ENCODE measurements at places on chromosomes 13 and 19.

GRCh38 chr19:52621376-52621775, 16.8 kb downstream of the ZNF83 start:
- DNase-seq = no peak

DNA sequence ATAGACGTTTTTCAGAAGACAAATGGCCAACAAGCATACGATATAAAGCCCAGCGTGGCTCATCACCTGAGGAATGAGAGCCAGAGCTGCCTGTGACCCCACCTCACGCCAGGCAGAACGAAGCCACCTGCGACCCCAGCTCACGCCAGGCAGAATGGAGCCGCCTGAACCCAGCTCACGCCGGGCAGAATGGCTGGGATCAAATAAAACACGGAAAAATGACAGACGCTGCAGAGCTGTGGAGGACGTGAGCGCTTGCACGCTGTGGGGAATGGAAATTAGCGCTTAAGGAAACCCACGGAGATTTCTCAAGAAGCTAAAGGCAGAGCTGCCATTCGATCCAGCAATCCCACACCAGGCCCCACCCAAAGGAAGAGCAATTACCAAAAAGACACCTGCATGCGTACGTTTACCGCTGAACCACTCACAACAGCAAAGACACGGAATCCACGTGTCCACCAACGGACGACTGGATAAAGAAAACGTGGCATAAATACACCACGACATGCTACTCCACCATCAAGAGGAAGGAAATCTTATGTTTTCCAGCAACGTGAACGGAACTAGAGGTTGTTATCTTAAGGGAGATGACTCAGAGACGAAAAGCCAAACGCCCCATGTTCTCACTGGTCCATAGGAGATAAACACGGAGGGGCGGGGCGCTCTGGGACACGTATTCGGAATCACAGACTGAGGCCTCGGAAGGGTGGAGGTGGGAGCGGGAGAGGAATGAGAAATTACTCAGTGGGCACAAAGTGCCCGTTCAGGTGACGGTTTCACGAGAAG, 30.7 kb upstream of the C13orf46 start:
- no peak for DNase-seq

GRCh38 chr19:15379999-15380647, 536 bp upstream of the AKAP8 start:
- DNase-seq = no peak

- DNase-seq = no peak
Observed at GRCh38 chr19:10374931-10375330, 5.4 kb downstream of the TYK2 start.

DNA sequence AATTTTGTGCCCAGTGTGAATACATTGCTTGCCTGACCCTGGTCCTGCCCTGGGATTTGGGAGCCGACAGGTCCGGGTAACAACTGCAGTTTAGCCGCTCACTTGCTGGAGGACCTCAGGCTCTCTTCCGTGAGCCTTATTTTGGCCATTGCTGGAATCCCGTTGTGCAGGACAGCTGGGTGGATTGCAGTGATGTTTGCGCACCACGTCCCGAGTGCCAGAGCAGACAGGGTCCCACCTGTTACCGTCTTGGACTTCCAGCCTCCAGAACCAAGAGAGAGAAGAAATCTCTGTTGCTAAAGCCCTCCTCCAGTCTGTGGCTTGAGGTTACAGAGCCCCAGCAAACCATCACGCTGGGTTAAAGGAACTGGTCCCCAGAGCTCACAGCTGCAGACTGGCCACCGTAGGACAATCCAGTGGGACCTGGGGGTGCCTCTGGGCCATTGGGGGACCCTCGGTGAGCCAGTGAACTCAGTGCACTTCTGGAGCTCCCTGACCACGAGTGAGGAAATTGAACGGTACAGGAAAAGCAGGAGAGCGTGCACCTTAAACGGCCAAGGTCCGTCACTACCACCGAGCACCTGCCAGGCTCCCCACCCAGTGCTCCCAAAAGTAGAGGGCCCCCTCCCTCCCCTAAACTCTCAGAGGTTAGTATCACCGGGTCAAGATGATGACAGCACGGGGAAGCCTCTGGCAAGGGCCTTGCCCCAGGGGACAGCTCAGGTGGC, 92.9 kb downstream of the GNG7 start:
- DNase-seq = no peak

GRCh38 chr13:108315273-108315672, 45.8 kb downstream of the TNFSF13B start:
- DNase-seq = no peak

- no peak for DNase-seq
Observed at GRCh38 chr19:56253737-56254136, 18.8 kb upstream of the EDDM13 start.

- DNase-seq = no peak
Observed at GRCh38 chr19:29779921-29780320, 31.9 kb upstream of the CCNE1 start.
